SK-N-DZ (cell line): ENCODE measurements at places on chromosomes 12 and 14.

GRCh38 chr14:96962337-96962736, 165.2 kb downstream of the VRK1 start:
- no peak for DNase-seq

DNA sequence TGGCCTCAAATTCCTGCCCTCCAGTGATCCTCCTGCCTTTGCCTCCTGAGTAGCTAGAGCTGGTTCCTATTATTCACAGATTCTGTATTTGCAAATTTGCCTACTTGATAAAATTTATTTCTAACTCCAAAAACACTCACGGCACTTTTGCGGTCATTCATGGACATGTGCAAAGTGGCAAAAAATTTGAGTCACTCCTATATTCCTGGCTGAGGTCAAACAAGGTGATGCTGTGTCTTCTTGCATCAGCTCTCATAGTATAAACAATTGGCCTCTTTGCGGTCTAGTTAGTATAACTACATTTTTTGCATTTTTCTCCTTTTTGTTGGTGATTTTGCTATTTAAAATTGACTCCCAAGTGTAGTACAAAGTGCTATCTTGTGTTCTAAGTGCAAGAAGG, 24.7 kb downstream of the ATF1 start:
- DNase-seq, result no peak

DNA sequence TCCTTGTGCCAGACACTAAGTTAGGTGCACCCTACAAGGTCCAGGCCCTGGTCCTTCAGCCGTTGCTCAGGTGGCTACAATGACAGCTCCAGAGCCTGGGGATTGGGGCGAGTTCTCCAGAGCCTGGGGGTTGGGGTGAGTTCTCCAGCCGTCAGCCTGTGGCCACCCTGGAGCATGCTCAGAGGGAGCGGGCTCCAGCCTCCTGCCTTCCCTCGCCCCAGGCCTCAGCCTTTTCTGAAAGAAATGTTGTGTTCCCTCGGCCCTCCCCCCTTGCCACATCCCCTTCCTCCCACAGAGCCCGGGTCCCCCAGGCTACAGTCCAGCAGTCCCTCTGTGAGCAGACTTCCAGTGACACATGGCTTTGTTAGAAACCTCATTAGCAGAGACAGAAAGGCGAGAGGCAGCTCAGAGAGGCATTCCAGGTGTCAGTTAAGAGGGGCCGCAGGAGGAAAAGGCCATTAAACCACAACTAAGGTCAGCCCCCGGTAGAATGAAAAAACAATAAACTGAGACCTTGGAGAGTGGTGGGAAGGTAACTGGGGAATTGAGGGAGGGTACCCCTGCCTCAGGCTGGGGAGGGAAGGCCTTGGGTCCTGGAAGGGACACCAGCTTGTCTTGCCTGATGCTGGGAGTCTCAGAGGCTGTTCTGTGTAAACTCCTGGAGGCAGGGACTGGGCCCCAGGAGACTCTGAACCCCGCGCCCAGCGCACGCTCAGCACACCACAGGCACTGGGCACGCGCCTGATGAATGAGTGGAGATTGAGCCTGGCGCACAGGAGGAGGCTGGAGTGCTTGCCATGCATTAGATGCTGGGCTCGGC, 23.1 kb upstream of the COL2A1 start:
- no peak for DNase-seq

DNA sequence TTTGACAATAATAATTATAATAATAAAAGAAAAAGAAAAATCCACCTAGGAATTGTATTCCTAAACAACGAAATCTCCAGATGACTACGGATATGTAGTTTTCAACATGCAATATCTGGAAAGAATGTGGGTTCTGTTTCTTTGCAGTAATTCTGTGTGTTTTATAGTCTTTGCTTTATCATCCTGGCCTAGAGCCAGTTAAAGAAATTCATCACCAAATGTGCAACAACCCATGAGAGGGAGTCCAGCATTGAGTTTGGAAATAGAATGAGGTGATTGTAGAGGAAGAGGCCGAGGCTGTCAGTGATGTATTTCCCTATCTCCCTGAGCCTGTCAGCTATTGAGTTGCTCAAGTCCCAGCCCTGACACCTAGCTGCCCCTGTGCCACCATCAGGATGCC, 200.5 kb upstream of the DCN start:
- DNase-seq, result no peak

DNA sequence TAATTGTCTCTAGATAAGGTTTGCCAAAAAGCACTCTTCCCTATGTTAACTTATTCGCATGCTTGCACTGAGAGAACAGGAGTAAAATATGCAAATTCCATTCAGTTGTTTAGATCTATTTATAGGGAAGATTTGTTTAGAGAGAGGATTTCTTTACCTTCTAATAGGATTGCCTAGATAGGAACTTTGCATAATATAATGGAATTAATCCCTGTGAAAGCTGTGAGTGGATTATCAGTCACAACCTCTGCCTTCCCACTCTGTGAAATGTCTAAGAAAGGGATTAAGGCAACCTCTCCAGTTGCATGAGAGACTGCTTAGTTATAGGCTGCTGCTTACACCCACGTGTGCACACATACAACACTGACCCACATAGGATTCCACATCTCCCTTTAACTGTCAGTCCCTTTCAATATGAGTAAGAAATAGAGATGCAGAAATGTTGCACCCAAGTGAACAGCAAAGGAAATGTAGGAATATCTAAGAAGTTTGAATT, 83.2 kb downstream of the ALG10B start:
- DNase-seq, result no peak

- no peak for DNase-seq
These were observed 1057.8 kb downstream of the FSCB start for GRCh38 chr14:43449291-43449690.

- no peak for DNase-seq
These were observed 19.8 kb upstream of the RNASE2 start for GRCh38 chr14:20935303-20935984.

GRCh38 chr14:43877351-43877960, 629.6 kb downstream of the FSCB start:
- DNase-seq, result no peak

DNA sequence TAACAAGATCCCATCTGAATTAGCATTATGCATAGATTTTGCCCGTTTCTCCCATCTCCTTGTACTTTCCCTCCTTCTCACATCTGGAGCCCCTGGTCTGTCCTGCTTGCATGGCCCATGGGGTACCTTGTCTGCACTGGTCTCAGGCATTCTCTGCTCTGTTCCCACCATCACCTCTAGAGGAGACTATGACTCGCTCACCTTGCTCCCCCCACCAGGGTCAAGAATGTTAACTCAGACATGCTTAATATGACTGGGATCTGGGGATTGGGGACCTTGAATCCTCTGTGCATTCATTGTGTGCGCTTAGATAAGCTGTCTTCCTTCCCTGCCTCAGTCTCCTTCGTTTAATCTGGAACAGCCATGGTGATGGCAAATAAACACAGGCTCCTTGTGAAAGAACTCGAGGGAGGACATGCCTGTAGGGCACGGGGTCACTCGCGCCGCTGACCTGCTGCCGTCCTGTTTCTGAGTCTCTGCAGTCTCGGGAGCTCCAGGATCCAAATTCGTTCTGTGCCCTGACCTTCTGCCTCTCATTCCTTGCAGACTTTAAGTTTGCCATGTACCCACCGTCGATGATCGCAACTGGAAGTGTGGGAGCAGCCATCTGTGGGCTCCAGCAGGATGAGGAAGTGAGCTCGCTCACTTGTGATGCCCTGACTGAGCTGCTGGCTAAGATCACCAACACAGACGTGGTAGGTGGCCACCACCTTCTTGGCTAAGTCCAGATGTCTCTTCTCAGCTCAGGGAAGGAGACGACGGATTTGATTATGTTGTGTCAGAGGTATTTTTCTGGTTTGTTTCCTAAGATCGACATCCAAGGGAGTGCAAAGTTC, 15.0 kb downstream of the CCND2 start:
- no peak for DNase-seq

DNA sequence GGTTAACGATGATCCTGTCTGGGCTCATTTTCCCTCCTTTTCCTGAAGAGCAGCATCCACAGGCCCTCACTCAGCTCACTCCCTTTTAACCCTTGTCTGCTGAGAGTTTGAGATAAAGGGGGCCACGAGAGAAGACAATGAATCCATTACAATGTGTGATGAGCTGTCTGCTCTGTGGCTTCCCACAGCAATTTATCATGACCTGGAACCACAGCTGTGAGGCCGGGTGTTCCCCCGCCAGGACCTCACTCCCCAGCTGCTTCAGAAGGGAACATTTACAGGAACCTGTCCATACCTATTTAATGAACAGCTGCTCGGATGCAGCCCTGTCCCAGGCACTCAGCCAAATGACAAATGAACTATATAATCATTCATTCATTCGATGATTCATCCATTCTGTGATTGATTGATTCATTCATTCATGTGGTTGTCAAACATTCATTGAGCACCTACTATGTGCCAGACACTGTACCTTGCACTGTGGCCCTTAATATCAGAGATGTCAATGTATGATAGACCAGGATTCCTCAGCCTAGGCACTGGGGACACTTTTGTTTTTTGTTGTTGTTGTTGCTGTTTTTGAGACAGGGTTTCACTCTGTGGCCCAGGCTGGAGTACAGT, 18.5 kb upstream of the P2RX7 start:
- DNase-seq, result no peak

- no peak for DNase-seq
These were observed 4.4 kb downstream of the CARMIL3 start for GRCh38 chr14:24055971-24056799.
